Tibial artery (tissue), 4 donors: ENCODE measurements at places on chromosomes 5 and 9.

DNA sequence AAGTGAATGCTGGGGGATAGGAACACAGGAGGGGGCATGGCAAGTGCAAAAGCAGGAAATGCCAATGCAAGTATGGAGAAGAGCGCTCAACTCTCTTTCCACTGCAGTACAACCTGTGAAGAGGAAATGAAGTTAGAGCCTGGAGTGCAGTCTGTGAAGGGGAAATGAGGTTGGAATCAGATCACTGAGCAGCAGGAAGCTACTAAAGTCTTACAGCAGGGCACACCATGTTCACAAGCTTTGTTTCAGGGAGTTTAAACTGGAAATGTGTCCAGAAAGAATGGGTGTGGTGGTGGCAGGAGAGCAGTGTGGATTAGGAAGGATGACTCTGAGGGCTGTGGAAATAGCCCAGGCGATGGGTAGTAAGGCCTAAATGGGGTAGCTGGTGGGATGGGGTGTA is 15.4 kb downstream of the ARHGEF37 start:
- DNase-seq = no peak

DNA sequence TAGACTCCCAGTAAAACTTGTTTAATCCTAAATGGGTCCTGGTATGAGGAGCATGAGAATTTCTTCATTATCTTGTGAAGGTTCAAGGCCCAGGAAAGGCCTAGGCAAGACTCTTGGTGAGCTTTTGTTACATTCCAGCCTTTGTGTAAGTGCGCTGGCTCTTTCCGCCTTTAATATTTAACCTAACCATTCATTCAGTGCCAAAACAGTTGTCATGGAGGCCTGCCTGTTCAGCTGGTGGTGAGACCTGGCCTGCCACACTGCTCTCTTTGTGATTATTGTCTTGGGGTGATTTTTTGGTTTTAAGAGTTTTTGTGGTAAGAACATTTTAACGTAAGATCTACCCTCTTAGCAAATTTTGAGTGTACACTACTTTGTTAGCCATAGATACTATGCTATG is 127.5 kb upstream of the WWC1 start:
- DNase-seq = no peak

- no peak for DNase-seq
Observed at GRCh38 chr9:99726758-99727157, 94.9 kb upstream of the NR4A3 start.

DNA sequence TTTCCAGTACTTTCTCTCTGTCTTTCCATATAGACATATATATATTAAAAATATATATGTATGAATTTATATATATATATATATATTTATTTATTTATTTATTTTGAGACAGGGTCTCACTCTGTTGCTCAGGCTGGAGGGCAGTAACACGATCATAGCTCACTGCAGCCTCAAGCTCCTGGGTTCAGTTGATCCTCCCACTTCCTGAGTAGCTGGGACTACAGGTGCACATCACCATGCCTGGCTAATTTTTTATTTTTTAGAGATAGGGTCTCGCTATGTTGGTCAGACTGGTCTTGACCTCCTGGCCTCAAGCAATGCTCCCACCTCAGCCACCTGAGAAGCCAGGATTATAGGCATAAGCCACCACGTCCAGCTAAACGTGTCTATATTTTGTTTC is 210.1 kb downstream of the CD180 start:
- DNase-seq = no peak

DNA sequence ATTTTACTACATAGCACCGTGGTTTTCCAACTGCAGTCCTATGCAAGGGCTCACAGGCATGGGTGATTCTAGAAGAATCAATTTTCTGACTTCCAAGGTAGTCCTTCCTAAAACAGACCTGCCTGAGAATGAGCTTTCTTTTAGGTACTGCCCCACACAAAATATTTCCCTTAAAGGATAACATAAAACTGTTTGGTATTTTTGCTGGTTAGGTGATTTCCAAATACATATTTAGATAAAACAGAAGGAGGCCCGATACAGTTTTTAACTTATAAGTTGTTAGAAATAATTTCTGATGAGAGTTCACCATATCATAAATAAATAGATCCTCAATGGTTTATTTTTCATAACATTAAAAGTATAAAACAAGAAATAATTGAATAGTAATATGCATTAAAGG is 46.4 kb downstream of the COX7C start:
- no peak for DNase-seq

DNA sequence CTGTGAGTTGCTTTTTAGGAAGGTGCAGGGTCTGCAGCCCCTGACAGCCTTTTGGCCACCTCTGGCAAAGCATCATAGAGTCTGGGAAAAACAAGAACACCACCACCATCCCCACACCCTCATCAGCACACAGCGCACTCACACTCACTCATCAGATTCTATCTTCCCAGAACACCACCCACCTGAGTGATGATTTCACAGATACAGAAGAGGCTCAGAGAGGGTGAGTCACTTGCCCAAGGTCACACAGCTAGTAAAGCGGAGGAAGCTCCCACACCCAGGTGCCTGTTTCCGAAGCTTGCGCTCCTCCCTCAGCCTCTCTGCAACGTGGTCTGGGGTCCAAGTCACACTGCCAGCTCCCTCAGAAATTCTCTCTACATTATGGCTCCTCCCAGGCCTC is 41.8 kb upstream of the HRH2 start:
- no peak for DNase-seq

DNA sequence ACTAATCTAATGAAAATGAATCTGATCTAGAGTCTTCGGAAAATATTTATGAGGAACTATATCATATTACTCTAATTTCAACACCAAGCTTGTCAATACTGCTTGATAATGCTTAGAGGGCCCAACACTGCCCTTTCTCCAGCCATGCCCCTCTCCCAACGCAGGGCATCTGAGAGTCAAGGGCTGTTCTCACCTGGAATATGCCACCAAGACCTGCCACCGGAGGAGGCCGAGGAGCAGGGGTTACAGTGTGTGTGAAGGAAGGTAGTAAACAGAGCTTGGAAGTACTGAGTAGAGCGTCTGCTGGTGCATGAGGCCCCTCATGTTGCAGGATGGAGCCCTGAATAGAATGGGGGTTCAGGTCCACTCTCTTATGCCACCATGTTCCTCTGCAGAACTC is 301.3 kb upstream of the MPDZ start:
- DNase-seq = no peak

DNA sequence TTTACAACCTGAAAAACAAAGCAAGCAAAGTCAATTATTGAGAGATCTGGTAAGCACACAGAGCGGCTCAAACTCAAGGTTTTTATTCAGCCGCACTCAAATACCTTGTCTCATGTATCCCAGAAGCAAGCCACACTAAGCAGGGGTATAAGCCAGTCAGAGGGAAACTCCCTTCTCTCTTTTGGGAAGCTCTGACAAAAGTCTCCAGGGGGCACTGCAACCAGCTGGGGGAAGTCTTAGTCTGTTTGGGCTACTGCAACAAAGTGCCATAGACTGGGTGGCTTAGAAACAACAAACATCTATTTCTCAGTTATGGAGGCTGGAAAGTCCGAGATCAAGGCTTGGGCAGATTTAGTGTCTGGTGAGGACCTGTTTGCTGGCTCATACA is 246.0 kb downstream of the ENC1 start:
- DNase-seq = no peak

DNA sequence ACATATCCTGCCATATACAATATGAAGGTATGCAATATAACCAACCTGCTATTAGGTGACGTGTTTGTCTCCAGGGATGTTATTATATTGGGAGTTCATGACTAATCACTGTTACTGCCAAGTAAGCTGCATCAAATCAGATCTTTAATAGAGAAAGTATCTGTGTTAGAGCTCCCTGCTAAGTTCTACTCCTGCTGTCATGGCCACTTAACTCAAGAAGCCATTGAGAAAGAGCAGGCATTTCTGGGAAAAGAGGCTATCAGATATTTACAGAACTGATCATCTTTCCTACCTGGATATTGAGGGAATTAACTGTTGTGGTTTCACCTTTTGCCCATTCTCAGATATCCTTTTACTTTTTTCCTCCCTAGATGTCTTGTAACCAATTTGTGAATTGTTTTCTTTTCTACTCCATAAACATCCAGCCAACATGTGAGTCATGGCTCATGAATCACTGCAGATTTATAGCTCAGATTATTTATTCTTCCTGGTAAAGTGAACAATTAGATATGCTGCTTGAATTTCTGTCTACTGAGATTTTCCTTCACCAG is 634.8 kb upstream of the FAM174A start:
- no peak for DNase-seq

- DNase-seq = no peak
Observed at GRCh38 chr5:103561685-103562452, 720 bp downstream of the NUDT12 start.

DNA sequence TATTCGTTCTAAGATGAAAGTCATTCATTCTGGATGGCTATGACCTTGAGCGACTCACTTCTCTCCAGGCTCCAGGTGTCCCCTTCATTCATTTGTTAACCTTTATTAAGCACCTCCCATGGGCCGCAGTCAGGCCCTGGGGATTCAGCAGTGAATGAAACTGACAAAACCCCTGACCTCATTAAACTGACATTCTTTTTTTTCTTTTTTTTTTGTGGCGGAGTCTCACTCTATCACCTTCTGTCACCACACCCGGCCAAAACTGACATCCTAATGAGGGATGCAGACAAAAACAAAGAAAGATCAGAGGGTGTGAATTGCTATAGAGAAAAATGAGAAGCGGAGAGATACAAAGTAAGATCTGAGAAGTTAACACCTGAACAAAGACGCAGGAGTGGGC is 16.5 kb upstream of the ODF2 start:
- no peak for DNase-seq

- DNase-seq = no peak
Observed at GRCh38 chr5:33583332-33583731, 142.6 kb downstream of the TARS1 start.

- no peak for DNase-seq
Observed at GRCh38 chr9:12770261-12770660, 4.6 kb upstream of the LURAP1L start.

DNA sequence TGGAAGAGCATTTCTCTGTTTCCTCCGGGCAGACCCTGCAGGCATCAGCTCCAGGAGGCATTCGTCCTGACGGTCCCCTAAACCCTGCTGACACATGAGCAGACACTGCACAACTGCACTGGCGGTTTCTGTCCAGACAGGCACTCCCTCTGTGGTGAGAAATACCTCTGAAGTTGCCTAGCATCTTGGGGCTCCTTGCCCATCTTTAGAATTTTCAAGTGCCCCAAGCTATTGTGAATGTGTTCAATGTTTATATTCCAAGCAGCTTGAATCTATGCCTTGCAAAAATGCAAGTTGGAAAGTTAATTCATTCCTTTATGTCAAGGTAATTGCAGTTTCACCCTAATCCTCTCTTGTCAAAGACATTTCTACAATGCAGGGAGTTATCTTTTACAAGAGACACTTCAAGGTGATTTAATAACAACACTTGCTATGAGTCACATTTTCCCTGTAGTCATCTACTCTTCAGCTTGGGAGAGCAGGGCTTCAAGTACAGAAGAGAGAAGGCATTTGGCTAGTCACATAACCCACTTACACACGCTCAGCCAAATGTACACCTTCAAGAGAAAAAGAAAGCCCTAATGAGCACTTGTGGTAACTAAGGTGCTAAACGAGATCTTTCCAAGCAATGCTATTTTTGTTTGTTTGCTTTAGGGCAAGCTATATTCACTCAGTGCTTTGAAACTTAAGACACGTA is 302.5 kb downstream of the MLLT3 start:
- no peak for DNase-seq

- no peak for DNase-seq
Observed at GRCh38 chr5:169988206-169988605, 7.9 kb upstream of the INSYN2B start.

- peak; percentile 67 for DNase-seq
Observed at GRCh38 chr5:52989025-52989780, at the start of gene ITGA2. Gene ITGA2 (plus strand): TSS chr5:52989352. CDS start chr5:52989469, 117 bp downstream.

GRCh38 chr5:14890846-14891245 is 19.3 kb upstream of the ANKH start:
- DNase-seq = no peak

DNA sequence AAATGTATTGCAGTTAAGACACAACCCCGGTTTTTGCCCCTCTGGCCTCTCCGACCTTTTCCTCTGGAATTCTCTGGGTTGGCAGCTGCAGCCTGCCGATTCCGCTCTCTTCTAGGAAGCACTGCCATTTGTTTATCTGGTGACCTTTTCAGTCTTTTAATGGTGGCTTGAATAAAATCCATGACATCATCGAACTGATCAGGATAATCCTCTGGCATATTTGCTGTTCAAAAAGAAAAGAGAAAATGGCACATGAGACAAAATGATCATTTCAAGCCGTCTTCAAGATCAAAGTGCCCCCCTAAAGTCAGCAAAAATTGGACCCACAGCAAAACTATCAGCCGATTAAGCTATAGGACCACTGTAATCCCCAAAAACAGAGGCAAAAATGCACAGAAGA is 23.9 kb downstream of the GDNF start:
- no peak for DNase-seq

DNA sequence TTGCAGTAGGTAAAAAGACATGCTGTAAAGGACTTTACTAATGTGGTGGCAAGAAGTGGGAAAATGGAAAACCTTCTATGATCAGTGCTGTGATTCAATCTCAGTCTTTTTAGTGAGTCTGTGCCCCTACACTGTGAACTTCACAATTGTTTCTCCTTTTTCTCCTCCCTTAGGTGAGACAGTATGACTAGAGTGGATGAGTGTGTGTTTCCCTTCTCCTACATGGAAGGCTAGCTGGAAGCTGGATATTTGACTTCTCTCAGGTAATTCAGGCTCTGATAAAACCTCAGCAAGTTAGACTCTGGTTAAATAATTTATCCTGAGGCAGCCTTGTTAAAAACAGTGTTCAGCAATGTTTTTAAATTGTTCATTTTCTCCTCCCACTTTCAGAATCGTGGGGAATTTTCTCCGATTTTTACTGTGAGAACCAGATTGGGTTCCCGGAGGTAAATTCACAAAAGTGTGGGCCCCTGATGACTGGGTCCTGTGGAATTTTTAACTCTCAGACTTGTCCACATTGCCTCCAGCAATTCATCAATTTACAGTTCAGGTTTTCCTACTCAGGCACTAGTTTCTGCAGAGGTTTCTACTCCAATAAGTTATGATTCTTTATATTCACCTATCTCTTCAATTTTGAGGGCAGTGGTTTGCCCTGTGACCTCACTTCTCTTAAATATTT is 149.1 kb upstream of the PIK3R1 start:
- DNase-seq = no peak

GRCh38 chr9:136564379-136564988 is 18.6 kb upstream of the NOTCH1 start:
- peak; percentile 88 for DNase-seq

- DNase-seq = no peak
Observed at GRCh38 chr9:124054582-124055227, 43.1 kb downstream of the LHX2 start.

GRCh38 chr5:109034306-109034705 is 286.6 kb downstream of the FER start:
- DNase-seq = no peak

GRCh38 chr5:91098541-91098940 is 284.6 kb downstream of the ARRDC3 start:
- DNase-seq = no peak

GRCh38 chr5:152349683-152350526 is 55.2 kb downstream of the NMUR2 start:
- DNase-seq = no peak

GRCh38 chr9:115340314-115340713 is 222.4 kb upstream of the TNC start:
- DNase-seq = peak; percentile 68
